ENCODE measurements at places on chromosomes 13 and 19. TPM values are rescaled to one million over a fixed set of nuclear protein-coding genes. Genes with fewer than 3 reads are reported as not detected.

The NCR1 gene
- total RNA-seq = not detected

DNA sequence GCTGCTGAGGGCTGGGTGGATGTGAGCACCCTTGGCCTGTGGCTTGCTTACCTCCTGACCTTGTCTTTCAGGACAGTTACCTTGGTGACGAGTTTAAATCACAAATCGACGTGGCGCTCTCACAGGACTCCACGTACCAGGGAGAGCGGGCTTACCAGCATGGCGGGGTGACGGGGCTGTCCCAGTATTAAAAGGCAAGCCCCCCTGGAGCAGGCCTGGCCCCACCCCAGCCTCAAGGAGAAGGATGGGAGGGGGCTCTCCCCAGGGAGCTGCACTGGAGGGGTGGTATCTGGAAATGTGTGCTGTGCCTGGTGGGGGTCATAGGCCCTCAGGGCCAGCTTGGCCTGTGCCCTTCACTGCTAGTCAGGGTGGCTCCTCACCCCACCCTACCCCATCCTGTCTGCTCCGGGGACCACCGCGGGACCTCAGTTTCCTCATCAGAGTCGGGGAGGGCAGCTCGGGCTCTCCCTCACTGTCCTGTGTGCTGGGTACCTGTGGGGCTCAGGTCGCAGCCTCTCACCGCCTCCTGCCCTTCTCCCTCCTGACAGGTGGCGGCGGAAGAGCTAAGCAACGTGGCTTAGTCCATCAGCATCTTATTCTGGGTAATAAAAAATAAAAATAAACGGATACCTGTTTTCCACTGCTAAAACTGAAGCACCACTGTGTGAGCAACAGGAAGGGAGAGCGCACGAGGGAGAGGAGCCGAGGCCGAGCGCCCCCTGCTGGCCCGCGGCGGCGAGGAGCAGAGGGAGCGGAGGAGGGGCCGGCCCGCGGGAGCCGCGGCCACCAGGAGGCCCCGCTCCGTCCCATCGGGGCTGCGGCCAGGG is 29.8 kb downstream of the CERS1 start:
- no peak overlapping the region for H3K27ac ChIP-seq
- H3K27me3 ChIP-seq = no peaks in the 10 kb centered on the region
- no peak overlapping the region for H3K4me3 ChIP-seq
- peak; percentile 64 for DNase-seq
- H3K36me3 ChIP-seq = peaks cover 71% of the 10 kb centered on the region

DNA sequence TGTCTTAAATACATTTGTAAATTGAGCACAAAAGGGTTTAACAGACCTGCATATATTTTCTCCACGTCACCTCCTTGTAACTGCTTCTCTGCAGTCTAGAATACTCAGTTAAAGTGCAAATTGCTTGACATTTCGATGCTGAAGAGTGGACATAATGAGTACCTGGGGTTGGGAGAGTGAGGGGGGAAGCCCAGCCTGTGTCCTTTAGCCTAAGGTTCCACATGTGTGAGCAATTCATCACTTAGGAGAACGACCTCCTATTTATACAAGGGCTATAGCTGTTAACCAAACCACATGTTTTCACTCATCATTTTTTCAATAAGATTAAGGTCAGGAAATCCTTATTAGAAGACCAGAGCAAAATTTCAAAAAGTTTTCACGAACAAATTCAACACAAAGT is 29.5 kb downstream of the PCDH9 start:
- DNase-seq = no peak
- H3K4me3 ChIP-seq = no peak overlapping the region
- no peaks in the 10 kb centered on the region for H3K4me1 ChIP-seq

DNA sequence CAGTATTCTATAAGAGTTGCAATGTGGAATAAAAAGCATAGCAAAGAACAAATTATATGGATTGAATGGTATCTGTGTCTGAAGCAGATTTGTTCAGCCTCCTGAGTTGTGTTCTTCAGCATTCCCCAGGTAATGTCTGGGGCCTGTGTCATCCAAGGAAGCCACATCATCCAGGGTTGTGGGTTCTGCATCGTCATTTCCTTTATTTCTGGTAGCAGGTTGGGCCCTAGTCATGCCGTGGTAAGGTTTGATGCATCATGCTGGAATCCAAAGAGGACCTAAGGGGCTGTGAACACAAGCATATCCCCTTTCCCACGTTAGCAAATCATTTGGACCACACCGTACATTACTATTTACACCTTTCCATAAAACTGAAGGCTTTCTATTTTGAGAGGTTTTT is 131.0 kb upstream of the ZNF91 start:
- H3K4me3 ChIP-seq = no peak overlapping the region
- DNase-seq = no peak
- no peaks in the 10 kb centered on the region for H3K27me3 ChIP-seq
- H3K4me1 ChIP-seq = no peaks in the 10 kb centered on the region
- H3K27ac ChIP-seq = no peak overlapping the region
- H3K36me3 ChIP-seq = no peaks in the 10 kb centered on the region
